ENCODE measurements at places on chromosomes 12 and 14.

DNA sequence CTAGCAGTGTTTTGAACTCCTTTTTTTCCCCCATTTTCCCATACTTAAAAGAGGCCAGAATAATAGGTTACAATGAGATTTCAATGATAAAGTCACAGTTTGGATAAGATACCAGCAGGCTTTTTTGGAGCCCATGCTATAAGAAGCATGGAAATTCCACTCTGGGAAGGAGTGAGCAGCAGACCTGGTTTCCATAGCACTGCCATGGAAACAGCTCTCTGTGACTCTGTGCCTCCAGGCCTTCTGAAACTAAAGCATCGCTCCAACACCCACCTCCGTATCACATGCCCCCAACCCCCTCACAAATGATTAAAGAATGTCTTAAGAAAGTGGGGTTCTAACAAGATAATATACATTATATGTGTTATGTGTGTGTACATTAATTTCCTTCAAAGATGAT is 165.0 kb downstream of the GRIN2B start:
- no peak for DNase-seq

DNA sequence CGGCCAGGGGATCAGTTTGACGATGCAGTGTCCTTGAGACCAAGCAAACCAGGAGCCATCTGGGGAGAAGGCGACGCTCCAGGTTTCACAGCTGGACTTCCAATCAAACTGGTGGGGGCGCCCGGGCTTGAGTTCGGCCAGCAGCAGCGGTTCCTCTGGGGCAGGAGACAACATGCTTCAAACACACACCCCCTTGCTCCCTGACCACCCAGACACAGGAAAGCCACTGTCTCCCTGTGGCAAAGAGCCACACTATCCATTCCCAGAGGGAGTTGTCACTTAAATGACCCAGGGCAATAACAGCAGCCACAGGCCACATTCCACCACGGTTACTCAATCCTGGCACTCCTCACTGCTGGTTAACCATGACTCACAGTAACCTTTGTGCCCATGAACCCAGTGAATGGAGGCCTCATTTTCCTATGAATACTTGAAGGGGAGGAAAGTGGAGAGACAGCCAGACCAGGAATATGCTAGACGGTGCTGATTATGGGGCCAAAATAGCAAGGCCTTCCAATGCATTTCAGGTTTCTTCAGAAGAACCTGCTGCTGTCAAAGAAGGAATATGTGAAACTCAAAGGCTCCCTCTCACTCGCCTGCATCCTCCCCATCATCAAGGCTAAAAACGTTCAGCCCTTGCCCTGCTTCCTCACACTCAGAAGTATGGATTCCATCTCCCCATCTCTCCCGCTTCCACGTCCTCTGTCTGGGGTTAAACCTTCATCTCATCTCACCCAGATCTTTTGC is 8.5 kb downstream of the WSB2 start:
- DNase-seq: peak; percentile 71

- DNase-seq: no peak
Observed at GRCh38 chr14:55514819-55515490, 65.1 kb upstream of the KTN1 start.

- DNase-seq: no peak
Observed at GRCh38 chr12:107978641-107979040, 150.4 kb upstream of the WSCD2 start.

- peak; percentile 87 for DNase-seq
Observed at GRCh38 chr14:103562429-103563225, at the start of the genes BAG5 and COA8. Gene BAG5, minus strand, starts transcription at chr14:103562657. Its CDS starts 1,493 bp downstream, at chr14:103561164. Gene COA8, plus strand, starts transcription at chr14:103562960. Its CDS starts 42 bp downstream, at chr14:103563002.

DNA sequence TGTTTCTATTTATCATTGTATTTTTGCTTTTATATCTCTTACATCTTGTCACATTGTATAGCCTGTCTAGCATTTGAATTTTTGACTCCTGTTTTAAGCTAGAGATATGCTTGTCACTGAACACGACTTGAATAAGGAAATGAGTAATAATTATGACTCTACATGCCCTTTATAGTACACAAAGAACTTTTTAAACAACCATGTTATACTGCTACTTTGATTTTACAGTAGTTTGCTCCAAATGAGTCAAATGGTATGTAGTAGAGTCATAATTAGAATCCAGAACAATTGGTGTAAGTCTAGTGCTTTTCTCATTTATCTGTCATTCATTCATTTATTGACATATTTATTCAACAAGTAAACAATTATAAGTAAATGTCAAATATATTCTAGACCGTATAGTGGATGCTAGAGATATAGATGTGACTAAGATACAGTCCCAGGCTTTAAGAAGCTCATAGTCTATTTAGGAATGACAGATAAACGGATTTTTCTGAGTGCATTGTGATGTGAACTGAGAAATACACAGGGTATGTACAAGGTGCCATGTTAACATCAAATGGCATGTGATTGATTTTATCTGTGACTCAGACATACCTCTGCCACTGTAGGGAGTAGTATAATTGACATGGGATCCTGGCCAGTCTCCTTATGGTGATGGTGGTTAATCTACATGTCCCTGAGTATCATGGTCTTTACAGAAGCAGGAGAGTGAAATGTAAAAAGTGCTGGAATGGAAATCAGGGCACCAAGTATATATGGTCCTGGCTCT is 799.7 kb downstream of the DIO2 start:
- DNase-seq: no peak

- DNase-seq: no peak
Observed at GRCh38 chr14:99034711-99035171, 237.3 kb downstream of the BCL11B start.

DNA sequence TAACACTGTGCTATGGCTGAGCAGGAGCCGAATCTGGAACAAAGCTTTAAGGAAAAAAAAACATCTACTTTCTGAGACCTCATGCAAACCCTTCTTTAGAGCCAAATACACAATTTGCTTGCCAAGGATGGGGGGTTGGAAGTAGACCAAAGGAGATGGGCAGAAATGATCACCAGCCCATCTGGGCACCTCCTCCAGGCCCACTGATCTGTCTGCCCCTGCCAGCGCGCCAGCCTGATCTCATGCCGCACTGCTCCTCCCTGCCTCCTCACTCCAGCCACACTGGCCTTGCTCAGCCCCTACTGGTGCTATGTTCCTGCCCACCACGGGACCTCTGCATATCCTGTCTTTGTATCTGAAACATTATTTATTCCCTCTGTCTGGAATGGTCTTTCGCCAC is 24.8 kb upstream of the RAB35 start:
- DNase-seq: no peak

DNA sequence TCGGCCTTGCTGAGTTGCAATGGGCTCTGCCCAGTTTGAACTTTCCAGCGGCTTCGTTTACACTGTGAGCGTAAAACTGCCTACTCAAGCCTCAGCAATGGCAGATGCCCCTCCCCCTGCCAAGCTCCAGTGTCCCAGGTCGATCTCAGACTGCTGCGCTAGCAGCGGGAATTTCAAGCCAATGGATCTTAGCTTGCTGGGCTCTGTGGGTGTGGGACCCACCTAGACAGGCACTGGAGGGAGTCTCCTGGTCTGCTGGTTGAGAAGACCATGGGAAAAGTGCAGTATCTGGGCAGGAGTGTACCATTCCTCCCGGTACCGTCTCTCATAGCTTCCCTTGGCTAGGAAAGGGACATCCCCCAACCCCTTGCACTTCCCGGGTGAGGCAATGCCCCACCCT is 88.2 kb downstream of the KLHL28 start:
- DNase-seq: no peak

- no peak for DNase-seq
Observed at GRCh38 chr12:40331886-40332285, 107.1 kb downstream of the LRRK2 start.

DNA sequence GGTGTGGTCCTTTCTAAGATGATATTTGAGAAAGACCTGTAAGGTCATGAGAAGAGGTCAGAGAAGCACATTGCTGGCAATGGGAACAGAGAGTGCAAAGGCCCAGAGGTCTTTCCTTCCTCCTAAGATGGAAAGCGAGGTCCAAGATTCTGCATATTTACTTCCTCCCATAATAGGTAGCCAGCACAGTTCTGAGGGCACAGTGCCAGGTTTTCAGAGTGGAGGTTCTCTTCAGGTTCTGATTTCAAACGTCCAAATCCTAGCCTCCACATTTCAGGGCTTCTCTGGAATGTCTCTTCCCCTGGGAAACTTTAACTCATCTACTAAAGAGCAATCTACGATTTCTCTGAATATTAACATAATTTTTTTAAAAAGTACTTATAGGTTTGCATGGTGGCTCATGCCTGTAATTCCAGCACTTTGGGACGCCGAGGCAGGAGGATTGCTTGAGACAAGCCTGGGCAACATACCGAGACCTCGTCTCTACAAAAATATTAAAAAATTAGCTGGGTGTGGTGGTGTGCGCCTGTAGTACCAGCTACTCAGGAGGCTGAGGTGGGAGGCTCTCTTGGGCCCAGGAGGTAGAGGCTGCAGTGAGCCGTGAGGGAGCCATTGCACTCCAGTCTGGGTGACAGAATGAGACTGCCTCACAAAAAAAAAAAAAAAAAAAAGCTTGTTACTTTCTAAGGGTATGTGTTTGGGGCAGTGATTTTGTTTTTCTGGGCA is 526 bp upstream of the MRPL42 start:
- peak; percentile 12 for DNase-seq

DNA sequence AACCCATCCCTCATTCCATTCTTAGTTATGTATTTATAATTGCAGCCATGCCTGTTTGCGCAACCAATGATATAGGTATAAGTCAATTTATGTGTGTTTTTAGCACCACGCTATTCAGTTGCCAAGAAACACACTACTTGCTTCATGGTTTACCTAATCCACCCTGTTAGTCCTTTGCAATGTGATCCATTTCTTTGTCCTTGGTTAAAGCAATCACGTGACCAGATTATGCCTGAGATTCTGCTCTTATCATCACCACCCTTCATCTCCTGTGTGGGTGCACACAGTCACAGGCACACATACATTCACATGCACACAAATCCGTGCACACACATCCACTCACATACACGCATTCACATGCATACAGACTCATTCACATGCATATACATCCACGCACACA is 52.3 kb upstream of the KCNA5 start:
- DNase-seq: no peak

- no peak for DNase-seq
Observed at GRCh38 chr12:95411057-95411456, 62.9 kb upstream of the METAP2 start.

DNA sequence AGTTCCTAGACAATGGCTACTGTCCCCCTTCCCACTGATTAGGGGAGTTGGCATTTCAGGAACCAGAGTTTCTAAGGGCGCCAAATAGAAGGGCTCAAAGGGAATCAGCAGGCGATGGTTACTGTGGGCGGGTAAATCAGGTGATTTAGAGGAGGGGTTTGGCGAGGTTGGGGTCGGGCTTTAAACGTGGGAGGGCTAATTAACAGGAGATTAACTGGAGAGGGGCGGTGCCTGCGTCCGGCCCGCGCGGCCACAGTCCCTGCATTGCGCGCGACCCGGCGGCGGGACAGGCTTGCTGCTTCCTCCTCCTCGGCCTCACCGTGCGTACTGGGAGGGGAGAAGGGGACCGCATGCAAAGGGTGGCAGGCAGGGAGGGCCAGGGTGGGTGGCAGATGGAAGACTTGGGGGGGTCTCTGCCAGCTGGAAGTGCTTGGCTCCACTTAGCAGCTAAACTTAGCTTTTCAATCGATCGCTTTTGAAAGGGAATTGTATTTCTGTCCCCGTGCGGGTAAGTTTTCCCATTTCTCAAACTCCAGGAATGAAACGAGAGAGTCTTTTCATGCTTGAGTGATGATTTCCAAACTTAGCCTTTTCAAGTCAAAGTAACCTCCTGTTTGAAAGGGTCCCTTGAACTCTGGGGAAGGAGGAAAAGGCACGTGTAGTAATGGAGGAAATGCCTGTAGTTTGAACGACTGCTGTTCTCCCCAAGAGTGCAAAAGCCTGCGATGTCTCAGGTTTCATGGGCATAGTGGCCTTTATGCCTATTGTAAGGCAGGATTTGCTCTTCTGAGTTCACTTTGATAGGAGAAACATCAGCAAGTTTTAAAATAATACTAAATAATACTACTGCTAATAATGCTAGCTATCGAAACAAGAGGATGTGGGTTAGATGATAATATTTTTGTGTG is at the start of gene MGST1:
MGST1 (plus strand) TSS at position 255 of the 908 bp plus-strand sequence. CDS start 6,608 bp downstream, outside the sequence.
- no peak for DNase-seq

DNA sequence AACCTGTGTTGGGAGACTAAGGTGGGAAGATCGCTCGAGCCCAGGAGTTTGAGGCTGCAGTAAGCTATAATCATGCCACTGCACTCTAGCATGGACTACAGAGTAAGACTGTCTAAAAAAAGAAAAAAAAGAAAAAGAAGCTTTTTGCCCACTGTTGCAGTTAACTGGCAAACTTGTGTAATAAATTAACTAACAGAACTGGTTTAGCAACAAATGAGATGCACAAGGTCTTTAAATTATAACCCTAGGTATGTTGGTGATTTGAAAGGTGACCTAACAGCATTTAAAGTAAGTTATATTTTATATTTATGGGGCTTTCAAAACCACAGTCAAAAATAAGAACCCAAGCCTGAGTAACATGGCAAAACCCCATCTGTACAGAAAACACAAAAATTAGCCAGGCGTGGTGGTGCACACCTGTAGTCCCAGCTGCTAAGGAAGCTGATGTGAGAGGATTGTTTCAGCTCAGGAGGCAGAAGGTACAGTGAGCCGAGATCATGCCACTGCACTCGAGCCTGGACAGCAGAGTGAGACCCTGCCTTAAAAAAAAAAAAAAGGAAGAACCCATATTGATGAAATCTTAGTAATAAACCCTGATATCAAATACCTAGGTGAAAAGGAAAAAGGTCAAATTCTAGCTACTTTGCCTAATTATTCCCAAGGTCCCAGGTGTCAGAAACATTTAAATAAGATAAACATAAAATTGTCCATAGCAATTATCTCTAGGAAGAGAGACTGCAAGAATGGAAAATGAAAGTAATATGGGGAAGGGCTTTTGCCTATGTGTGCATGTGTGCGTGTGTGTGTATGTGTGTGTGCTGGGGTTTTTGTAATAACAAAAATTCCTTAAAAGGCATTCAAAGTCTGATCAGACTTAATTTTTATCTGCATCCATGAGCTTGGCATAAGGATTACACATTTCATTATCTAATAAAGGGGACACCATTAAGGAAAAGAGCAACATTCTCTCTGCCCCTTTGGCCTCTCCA is 15.4 kb downstream of the SYNE2 start:
- no peak for DNase-seq

GRCh38 chr12:69101505-69101904 is 137.9 kb upstream of the CPSF6 start:
- no peak for DNase-seq

DNA sequence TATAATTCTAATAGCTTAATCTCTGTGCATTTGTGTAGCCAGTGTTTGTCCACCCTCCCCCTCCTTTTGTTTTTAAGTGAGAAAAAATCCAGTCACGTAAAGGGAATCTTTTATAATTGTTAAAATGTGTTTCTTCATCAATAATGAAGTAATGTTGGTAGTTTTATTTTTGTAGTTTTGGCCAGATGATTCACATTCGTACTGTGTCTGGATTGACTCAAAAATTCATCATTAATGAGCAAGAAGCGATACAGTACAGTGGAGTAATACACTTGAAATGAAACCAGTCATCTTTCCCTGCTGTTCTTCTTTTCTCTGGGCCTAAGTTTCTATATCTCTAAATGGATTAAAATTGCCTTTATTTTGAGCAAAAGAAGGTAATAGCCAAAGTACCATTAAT is 86.5 kb downstream of the SRGAP1 start:
- no peak for DNase-seq

Measured in activated CD4-positive, alpha-beta T cell treated with anti-CD3 and anti-CD28 coated beads, Interleukin-2, amount 50 U/mL, for 48 hours (primary cell).